ENCODE measurements at places on chromosomes 6 and 20.

DNA sequence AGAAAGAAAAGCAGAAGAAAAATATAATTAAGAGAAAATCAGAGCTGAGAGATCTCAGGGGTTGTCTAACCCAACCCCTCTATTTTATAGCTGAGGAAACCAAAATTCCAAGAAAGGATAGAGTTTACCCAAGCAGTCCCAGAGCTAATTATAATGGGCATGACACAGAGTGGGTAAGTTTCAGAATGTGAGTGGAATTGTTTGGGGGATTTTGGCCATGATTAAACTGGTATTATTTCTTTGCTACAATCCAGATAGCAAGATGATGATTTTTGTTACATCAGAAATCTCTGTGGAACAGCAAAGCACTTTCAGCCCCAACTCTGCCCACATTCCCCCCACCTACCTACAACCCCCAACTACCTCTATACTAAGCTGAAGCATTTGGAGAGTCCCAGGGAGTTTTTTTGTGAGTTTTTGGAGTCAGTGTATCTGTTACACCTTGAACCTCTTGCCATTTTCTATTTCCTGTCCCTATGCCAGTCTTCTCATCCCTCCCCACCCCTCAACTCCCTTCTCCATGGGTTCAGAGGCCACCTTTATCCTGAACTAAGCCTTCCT is 24.7 kb downstream of the POFUT1 start:
- no peak for DNase-seq

DNA sequence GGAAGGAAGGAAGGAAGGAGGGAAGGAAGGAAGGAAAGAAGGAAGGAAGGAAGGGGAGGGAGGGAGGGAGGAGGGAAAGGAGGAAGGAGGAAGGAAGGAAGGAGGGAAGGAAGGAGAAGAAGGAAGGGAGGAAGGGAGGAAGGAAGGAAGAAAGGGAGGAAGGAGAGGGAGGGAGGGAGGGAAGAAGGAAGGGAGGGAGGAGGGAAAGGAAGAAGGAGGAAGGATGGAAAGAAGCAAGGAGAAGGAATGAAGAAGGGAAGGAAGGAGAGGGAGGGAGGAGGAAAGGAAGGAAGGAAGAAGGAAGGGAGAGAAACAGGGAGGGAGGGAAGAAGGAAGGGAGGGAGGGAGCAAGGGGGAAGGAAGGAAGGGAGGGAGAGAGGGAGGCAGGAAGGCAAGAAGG is 204.9 kb downstream of the PHACTR1 start:
- DNase-seq: no peak

DNA sequence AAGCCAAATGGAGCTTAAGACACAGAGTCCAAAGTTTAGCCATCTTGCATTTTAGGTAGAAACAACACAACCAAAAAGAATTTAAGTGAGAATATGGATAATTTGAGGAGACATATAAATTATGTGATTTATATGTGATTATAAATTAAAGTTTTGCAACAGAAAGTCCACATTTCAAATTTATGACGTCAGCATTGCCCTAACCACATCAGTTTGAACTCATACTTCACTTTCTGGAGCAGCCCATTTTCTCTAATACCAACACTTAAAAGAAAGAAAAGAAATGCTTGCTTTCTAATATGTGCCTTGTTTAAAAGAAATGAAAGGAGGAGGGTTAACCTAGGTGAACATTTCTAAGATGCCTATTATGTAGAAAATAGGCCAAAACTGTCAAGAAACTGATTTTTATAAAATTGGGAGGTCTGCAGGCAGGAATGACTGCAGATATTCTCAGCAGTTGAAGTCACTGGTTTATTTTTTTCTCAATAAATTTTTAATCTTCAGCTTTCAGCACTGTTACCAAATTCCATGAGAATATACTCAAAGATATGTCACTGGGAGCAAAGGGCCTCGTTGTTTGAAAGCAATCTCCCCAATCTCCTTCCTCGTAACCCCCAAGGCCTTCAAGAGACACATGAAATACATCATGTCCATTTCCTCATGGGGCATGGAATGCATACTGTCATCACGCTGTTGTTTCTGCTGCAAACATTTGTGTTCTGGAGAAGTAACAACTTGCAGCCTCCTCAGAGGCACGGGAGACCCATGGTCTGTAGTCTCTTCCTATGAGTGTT is 137.8 kb downstream of the SOD2 start:
- DNase-seq: no peak

GRCh38 chr6:158730541-158730907 is 80.7 kb downstream of the SYTL3 start:
- DNase-seq: no peak

DNA sequence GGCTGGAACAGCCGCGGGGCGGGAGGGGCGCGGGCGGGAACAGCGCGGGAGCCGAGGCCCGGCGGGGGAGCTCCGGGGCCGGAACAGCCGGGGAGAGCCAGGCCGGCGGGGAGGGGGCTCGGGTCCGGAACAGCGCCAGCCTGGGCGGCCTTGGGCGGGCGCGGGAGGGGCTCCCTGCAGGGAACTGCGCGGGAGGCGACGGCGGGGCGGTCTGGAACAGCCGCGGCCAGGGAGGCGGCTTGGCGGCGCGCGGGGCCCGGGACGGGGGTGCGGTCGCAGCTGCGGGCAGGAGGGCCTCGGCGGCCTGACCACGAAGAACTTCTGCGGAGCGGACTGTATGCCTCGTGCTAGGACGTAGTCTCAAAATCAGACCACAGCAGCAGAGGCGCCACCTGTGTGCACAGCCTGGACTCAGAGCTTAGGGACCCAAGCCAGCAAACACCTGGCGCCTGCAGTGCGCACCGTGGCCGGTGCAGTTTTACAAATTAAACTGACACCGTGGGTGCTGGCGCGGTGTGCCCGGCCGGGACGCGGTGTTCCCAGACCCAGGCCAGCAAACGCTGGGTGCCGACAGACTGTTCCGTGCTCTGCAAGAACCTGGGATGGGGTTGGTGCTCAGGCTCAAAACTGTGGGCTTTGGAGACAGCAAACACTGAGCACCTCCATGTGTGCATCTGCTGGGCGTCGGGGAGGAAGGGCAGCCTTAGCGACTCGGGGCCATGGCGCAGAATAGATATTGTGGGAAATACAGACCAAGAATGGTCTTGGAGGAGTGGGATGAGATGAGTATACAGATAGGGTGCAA is 572 bp downstream of the ZNF341 start:
- DNase-seq: peak; percentile 88

GRCh38 chr20:25580711-25581110 is 4.6 kb downstream of the NINL start:
- no peak for DNase-seq

DNA sequence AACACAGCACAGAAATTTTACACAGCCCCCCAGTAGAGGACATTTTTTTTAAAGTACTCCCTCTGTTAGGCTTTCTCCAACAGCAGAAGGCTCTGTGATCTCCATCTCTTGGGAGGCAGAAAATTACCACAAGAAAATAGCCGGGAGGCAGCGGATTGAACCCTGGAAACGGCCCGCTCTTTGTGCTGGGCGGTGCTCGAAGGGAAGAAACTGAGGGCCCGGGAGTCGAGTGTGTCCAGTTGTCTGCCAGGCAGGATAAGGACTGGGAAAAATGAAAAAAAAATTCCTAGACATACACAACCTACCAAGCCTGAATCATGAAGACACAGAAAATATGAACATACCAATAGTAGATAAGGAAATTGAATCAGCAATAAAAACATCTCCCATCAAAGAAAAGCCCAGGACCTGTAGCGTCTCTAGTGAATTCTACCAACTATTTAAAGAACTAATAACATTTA is 31.5 kb downstream of the POM121L2 start:
- DNase-seq: no peak

Measured in colonic mucosa (tissue), 4 donors.